ENCODE measurements at places on chromosomes 2 and 18.

GRCh38 chr2:189287982-189288521, 108.5 kb upstream of the COL5A2 start:
- no peak for DNase-seq

DNA sequence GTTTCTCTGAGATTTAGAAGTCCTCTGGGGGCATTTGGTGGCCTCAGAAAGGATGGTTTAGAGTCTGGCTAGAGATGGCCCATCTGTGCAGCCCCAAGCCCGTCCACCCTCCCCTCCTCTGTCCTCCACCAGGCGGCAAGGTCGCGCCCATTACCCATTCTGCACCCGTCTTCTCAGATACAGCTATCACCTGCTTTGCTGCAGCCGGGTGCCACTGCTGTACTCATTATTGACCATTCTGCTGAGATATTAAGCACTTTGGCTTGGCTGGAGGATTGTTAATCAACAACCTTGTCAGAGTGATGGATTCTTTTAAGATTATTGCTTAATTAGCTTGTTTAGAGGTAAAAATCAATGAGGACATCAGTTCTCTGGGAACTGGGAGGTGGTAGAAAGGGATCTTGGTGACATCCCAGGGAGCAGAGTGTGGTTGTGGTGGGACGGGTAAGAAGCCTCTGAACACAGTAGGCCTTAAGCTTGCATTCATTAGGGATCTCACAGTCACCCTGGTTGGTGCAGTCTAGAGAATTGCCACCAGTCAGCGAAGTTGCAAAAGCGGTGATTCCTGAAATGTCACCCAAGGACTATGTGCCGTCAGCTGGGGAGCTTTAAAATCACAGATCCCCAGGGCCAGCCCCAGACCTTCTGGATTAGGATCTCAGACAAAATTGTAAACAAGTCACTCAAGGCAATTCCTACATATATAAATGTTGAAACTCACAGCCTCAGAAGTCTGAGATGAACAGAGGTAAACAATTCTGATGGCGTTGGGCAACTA, 90.9 kb downstream of the CAPN13 start:
- DNase-seq, result no peak

DNA sequence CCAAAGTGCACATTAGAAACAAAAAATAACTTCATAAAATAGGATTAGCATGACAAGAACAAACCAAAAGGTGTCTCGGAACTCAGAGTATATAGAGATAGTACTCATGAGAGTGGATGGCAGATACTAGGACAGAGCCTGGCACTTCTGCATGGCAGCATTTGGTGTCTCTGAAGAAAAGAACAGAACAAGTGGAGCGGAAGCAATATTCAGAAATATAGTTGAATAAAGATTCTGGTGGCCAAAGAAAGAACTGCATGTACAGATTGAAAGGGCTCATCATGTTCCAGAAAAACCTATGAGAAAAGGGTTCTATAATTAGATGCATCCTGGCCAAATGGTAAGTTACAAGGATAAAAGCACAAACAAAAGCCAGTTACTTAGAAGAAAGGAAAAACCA, 90.9 kb downstream of the CCDC138 start:
- no peak for DNase-seq

- no peak for DNase-seq
These were observed 112.8 kb downstream of the UPP2 start for GRCh38 chr2:158214431-158214830.

- DNase-seq, result peak; percentile 68
These were observed 851 bp downstream of the EIF2AK3 start for GRCh38 chr2:88626171-88627054.

DNA sequence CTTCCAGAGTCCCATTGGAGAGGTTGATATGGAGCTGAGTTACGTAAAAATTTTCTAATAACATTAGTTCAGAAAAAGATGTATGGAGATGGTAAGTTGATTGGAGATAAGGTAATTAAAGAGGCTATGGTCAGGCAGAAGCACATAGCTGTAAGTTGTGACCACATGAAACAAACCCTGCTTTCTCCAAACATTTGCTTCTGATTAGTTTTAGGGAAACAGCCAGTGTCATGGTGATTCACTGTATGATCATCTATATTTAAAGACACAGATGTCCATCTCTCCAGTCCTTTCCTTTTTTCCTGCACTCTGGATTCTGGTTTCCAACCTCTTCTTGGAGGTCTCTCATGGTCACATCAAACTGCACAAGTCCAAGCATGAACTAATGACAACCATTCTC, 1550.8 kb upstream of the PIK3C3 start:
- no peak for DNase-seq

- no peak for DNase-seq
These were observed 10.9 kb downstream of the WIPF1 start for GRCh38 chr2:174586418-174587295.

DNA sequence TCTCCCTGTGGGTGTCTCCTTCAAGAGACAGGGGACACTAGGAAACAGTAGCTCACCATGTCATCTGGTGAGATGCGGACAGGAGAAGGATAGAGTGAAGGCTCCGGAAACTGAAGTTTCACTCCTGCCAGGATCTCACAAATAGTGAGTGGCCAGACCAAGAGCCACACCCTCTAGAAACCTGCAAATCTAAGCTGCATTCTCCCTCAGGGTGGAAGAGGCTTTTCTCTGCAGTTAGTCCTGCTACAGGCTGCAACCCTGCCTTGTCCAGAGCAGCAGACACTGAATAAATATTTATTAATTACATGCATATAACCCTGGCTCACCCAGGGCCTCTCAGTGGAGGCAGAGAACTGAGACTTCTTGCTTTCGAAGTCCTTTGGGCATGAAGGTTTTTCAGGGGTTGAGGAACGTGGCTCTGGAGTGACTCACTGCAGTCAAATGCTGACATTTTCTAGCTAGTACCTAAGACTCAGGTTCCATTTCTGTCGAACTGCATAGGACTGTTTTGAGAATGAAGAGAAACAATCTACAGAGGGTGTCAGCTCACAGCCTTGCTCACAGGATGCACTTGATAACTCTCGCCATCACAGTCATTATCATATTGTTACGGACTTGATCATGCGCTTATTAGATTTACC, 87.3 kb downstream of the ACTR2 start:
- no peak for DNase-seq

- DNase-seq, result no peak
These were observed 467.4 kb upstream of the FANCL start for GRCh38 chr2:58708565-58708964.

- DNase-seq, result no peak
These were observed 596.4 kb downstream of the ERBB4 start for GRCh38 chr2:211942153-211942552.

DNA sequence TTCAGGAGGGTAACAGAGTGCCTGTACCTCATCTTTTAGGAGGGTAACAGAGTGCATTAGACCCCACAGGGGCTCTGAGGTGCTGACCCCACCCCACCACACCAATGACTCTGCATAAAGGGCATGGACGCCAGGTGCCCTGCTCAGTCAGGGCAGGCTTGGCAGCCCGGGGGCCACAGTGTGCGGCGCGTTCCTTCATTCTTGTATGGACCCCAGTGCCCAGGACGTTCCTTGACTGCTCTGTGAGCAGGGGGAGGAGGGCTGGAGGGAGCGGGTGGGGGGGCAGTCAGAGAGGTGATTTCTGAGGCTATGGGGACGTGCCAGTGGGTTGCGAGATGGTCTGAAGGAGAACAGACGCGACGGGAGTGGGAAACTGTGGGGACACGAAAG, 168.7 kb upstream of the NCK2 start:
- DNase-seq, result no peak

All from stimulated activated CD8-positive, alpha-beta memory T cell treated with anti-CD3 and anti-CD28 coated beads, Interleukin-4, amount 100 ng/mL, for 48 hours (primary cell).